ENCODE measurements at places on chromosomes 11 and 22.

GRCh38 chr11:102553835-102554282 lies 23.3 kb upstream of the MMP7 start:
- no peak for DNase-seq

DNA sequence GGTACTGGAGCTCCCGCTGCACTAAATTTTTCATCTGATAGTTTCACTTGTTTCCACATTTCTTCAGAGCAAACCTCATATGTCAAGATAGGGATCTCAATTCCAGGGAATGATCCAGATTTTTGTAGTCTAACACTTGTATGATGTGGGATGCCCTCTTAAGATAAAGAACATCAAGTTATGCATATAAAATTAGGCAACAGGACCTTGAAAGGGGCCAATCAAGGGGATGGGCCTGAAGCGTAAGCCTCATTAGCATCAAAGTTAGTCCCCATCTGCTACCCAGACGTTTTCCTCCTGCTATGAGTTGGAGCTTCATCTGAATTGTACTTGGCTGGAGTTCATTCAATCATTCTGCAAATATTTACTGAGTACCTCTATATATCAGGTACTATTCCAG lies 17.5 kb downstream of the PDGFD start:
- DNase-seq: no peak

GRCh38 chr22:43152357-43153071 lies 1.2 kb downstream of the TSPO start:
- peak; percentile 38 for DNase-seq

DNA sequence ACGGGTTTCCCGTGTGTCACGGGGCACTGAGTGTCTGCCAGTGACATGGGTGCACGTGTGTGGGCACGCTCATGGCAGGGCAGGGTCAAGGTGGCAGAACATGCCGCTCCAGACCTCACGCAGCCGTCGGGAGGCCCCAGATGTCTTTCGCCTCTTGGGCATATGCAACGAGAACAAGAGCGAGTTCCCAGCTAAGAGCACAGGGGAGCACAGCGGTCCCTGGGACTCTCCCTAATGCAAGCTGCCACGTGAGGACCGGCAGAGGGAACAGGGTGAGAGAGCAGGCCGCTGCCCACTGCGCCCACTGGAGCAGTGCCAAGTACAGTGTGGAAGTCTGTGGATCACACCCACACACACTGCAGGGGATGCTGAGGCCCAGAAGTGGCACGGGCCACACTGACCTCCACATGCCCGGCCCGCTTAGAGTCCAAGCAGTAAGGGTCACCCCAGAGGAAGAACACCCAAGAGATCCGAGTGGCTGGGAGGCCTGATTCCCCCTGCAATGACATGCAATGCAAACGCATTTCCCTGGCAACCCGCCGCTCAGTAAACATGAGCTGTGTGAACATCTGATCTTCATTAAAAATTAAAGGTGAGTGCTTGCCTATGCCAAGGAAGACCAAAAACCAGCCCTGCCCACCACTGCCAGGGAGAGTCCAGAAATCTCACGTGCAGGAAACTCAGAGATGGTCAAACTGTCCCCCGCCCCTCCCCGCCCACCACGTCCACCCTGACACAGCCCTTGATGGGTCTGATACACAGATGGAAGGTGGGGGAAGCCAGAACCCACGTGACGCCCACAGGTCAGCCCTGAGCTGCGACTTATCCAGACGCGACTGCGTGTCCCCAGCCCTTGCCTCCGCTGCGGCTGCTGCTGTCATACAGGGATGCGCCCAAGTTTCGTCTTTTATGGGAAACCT lies 11.7 kb downstream of the CERK start:
- DNase-seq: no peak

- no peak for DNase-seq
Observed at GRCh38 chr11:22749536-22749935, 80.1 kb downstream of the SVIP start.

DNA sequence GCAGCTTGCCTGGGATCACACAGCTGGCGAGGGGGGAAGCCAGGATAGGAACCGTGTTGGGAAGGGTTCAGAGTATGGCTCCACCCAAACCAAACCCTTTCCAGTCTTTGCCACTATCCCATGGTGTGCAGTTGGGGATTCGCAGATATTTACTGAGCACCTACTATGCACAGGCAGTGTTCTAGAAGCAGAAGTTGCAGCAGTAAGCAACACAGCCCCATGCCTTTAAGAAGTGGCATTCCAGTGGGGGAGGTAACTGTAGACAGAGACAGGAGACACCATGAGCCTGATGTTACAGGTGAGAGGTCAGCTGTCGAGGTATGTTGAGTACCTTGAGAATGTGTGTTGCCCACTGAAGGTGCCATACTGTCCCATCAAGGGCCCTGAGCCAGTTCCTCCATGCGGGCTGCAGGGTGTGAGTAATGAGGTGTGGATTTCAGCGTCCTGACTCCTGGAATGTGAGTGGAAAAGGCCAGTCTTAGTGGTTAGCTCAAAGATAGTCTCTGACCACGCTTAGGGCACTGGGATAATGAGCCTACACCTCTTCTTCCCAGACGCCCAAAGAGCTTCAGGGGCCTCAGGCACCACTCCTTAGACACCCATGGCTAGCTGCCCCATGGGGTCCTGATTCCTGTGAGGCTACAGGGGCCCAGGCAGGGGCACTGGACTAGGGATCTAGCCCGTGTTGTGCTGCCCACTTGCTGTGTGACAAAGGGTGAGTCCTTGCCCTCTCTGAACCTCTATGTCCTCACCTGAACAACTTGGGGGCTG lies 71.8 kb upstream of the TP53I11 start:
- DNase-seq: peak; percentile 53

- DNase-seq: no peak
Observed at GRCh38 chr11:60932605-60933356, 8.5 kb downstream of the TMEM132A start.

GRCh38 chr11:109071262-109071661 lies 350.7 kb upstream of the C11orf87 start:
- DNase-seq: no peak

DNA sequence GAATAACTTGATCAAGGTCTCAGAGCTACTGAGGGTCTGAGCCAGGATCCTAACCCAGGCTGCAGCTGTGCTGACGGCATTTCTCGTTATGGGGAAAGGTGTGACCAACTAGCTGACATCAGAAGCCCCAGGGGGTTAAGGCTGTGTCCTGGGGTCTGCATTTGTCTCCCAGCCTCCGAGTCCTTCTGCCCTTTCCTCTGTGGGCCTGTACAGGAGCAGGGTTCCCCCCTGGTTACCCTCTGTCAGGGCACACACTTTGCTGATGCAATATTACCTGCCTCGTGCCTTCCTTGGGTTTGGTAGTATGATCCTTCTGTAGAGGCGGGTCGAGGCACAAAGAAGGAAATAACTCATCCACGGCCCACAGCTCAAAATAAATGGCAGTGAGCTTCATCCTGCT lies 183.0 kb downstream of the TBC1D22A start:
- DNase-seq: no peak

DNA sequence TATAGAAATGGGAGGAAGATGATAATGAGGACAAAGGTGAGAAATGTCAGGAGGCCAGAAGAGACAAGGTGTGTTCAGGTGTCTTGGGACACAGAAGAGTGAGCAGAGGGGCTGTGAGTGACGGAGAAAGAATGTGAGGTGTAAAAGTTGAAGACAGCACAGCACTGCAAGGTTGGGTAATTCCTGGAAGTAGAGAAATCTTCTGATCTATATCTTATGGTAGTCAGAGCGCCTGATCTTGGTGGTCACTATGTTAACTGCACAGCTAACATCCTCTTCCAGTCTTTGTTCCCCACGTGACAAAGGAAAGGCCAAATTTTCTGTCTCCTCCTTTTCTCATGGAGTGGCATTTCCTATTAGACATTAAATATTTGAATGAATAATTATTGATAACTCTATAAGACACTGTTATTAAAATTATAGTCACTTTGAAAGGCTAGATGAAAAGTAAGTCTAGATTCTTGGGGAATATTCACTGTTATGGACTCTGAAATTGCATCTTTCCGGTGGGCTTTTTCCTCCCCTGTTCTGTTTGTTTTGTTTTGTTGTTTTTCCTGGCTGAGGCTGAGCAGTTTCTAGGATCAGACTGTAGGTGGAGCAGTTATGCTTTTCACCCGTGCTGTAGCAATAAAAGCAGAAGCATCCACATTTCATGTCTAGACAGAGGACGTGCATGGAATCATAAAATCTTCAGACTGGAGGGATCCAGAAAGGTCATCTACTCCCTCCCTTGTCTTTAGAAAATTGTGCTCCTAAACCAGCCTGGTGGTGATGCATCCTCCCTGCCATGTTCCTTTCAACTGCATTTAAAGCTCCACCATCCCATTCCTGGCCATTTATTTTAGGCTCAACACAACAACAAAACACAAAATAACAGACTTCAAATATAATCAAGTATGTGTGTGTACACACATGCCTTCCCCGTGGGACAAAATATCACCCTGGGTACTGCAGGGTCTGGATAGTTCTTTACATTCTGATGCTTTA lies 26.6 kb downstream of the SC5D start:
- DNase-seq: peak; percentile 67

GRCh38 chr11:94132152-94132558 lies 3.5 kb downstream of the PANX1 start:
- peak; percentile 85 for DNase-seq

DNA sequence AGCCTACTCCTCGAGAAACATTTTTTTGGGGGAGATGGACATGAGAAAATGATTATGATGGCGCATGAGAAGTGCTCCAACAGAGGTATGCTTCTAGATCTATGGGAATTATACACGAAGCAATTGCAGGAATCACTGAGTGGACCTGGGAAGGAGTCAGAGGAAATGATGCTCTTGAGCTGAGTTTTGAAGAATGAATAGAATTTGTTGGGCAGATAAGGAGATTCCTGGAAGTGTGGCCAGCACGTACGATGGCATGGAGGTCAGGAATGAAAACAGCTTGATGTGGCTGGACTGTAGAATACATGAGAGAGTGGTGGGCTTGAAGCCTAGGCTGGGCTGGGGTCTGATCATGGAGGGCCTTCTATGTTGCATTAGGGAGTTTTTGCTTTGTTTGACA lies 31.7 kb downstream of the ADAMTS15 start:
- DNase-seq: peak; percentile 70

- no peak for DNase-seq
Observed at GRCh38 chr11:79083352-79083751, 357.5 kb downstream of the TENM4 start.

GRCh38 chr22:42678894-42679293 lies 29.7 kb upstream of the CYB5R3 start:
- no peak for DNase-seq

DNA sequence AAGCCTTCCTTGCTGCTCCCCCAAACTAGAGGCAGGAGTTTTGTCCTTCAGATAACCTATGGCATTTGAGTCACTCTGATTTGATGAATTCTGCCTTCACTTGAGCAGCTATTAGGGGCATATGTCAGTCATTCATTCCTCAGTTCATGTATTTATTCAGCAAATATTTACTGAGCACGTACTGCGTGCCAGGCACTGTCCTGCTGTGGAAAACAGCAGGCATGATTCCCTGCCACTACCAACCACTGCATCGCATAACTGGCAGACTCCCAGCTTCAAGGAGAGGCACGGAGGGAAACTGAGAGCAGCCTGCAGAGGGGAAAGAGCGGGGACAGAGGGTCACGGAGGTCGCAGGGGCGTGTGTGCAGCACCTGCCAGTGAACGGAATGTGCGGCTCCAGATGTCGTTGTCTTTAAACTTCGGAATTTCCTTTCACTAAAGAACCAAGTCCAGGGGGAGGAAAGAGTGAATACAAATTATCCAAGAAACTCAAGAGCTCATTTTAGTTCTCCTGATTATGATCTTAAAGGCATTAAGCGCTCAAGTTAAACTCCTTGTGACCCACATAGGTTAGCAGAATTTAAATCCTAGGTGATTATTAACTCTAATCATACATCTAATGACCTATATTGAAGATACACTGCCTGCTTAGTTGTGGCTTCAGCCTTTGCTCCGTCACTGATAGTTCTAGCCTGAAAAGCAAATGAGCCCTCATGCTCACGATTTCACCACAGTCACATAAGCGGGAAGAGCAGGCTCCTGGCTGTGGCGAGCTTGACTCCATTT lies 12.6 kb downstream of the PPARA start:
- no peak for DNase-seq

- DNase-seq: no peak
Observed at GRCh38 chr11:128597209-128597608, 9.9 kb upstream of the ETS1 start.
